ENCODE measurements at places on chromosomes 11 and 22. TPM values are rescaled to one million over a fixed set of nuclear protein-coding genes. Genes with fewer than 3 reads are reported as not detected.

CCDC90B gene
- 23.6 TPM for total RNA-seq

MS4A2 gene
- not detected for total RNA-seq

OTOG gene
- not detected for total RNA-seq

APOA5 gene
- not detected for total RNA-seq

TMEM179B gene
- total RNA-seq = 35.4 TPM

CECR2 gene
- 0.05 TPM for total RNA-seq

HTR3A gene
- total RNA-seq = not detected

PACSIN3 gene
- 15.2 TPM for total RNA-seq

TRPC6 gene
- not detected for total RNA-seq

BANF1 gene
- 286 TPM for total RNA-seq

ATM gene
- 23.5 TPM for total RNA-seq

SPDYC gene
- total RNA-seq = not detected

MS4A8 gene
- not detected for total RNA-seq

OR2AT4 gene
- not detected for total RNA-seq

TEAD1 gene
- 1.4 TPM for total RNA-seq

CASP5 gene
- total RNA-seq = not detected
